ENCODE measurements at places on chromosomes 7 and 10.

GRCh38 chr10:27319752-27320431 is 79.3 kb upstream of the ACBD5 start:
- DNase-seq: no peak

DNA sequence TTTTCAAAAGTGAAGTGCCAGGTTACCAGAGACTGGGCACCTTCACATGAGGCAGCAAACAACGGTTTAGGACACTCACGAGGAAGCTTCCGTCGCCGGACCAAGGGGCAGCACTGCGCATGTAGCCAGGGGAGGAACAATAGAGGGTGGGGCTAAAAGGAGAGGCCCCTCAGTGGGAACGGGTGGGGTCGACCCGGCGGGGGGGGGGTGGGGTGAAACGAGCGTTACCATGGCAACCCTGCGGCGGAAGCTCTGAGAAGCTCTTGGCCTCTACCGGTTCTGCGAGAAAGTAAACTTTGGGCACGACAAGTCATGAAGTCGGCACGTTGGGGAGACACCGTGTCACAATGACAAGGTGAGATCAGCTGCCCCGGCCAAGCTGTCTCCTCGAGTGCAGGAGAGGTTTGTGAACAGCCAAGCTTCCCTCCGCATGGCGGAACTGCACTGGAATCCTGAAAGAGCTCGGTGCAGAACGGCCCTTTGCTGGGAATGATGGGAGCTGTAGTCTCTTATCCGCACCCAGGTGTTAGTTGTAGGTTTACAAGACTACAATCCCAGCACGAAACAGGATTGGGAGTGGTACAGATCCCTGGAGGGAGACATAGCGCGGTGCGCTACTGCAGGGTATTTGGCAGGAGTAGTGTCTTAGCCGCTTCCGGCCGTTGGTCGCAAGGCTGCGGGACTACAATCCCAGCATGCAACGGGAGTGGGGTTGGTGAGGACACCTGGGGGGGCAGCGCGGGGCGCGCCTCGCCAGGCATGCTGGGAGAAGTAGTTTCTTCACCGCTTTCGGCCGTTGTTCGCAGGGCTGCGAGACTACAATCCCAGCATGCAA is 72.8 kb upstream of the ZNF722 start:
- peak; percentile 87 for DNase-seq

DNA sequence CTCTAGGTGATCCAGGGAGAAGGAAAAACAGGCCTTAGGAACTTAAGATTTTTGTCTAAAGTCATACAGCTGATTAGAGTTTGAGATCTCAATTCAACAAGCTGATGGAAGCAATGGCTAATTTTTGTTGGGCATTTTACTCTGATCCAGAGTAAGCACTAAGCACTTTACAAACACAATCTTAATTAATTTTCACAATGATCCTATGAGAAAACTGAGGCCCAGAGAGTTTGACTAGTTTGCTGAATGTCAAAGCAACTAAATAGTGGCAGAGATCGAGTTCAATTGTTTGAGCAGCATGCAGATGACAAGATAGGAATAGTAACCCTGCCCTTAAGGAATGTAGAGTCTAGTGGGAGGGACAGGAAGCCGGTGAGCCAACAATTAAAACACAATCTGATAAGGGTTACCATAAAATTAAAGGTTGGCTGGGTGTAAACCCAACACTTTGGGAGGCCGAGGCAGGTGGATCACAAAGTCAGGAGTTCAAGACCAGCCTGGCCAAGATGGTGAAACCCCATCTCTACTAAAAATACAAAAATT is 13.5 kb upstream of the RPEL1 start:
- DNase-seq: no peak

DNA sequence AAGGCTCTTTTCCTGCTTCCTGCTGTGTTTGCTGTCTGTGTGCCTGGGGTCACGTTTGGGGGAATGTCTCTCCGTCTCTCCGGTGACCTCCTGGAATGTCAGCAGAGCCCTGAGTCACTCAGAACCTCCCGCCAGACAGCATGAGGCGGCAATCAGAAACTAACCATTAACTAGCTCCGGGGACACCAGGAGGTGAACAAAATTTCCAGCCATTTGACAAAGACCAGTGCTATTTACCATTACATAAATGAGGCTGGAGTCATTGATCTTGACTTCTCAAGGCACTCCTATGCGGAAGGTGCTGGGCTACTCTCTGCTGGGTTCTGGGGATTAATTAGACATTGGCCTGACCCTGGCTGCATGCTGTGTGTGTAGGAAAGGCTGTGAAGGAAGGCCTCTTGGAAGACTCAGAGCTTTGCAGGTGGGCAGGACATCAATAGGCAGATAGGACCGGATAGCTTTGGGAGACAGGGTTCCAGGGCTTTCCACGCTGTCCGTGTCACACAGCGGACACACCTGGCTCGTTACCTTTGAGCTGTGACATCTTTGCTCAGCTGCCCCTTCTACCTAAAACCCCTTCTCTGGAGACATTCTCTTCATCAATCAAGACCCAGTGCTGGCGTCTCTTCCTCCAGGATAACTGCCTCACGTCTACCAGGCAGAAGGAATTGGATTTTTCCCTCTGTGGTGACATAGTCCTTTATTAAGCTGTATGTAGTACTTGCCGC is 77.0 kb downstream of the PFKFB3 start:
- DNase-seq: no peak

DNA sequence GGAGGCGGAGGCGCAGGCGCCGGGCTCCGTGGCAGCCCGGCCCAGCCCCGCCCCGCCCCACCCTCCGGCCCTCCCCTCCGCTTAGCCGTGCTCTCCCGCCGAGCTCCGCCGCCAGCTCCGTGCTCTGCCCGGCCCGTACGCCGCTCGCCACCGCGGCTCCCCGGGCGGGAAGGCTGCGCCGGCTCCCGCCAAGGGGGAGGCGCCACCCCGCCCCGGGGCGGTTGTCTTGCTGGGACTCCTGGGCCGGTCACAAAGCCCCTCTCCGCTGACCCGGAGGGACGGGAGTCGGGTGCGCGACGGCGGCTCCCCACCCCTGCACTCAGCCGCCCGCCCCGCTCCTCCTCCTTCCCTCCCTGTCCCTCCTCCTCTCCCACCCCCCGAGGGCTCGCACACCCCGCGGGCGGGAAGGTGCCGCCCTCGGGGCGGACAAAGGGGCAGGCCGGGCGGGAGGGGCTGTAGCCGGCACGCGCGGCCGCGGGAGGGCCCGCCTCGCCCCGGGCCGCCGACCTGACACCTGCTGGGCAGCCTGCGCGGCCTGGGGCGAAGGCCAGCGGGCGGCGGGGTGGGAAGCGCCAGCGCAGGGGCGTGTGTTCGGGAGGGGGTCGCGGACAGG is 11.5 kb upstream of the SP8 start:
- DNase-seq: no peak

- no peak for DNase-seq
These were observed 188.4 kb downstream of the DGKI start for GRCh38 chr7:137658190-137658900.

DNA sequence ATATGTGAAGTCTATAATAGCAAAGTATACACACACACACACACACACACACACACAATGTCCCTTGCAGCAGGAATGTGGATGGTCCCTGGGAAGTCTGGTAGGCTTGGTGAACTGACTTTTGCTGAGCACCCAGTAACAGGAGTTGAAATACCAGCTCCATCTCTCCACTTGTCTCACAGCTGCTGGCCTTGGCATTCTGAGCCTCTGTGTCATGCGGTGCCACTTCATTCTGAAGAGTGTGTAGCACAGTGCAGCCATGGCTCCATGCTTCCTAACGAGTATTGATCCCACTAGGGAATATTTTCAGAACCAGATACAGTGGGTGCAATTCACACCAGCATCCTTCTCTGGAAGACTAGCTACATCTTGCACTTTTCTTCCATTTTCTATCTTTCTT is 192.4 kb downstream of the ADARB2 start:
- no peak for DNase-seq

GRCh38 chr7:84535580-84536270 is 341.1 kb upstream of the SEMA3A start:
- no peak for DNase-seq

GRCh38 chr7:5523052-5523711 is 99.5 kb upstream of the TNRC18 start:
- DNase-seq: peak; percentile 41

- no peak for DNase-seq
These were observed at the start of gene FRMD4A for GRCh38 chr10:14330388-14331061. FRMD4A (minus strand) TSS chr10:14330924.

- DNase-seq: no peak
These were observed 31.4 kb downstream of the PALS2 start for GRCh38 chr7:24604630-24605029.

DNA sequence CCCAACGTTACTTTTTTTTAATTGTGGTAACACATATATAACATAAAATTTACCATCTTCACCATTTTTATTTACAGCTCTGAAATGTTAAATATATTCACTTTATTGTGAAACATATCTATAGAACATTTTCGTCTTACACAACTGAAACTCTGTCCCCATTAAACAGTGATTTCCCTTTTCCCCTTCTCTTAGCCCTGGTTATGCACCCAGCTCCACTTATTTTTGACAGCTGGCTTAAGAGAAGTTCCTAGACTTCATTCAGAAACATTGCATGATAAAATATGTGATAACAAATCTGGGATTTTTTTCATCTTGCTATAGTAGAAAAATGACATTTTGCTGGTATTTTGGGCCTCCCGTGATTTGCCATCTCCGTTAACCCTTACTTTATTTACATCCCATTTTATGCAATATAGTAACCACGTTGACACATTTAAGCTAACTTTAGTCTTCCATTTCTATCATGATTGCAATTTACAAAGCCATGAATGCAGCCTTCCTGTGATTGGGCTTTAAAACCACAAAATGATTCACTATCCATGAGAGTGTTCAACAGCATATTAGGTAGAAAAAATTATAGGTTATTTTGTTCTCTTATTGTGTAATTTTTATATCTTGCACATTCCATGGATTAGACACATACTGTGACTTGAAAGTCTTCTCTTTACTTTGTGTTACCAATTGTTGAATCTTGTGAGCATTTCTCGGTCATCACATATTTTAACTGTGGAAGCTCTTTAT is 139.6 kb downstream of the SND1 start:
- no peak for DNase-seq

GRCh38 chr10:117189557-117189956 is 7.7 kb upstream of the KCNK18 start:
- DNase-seq: no peak

- no peak for DNase-seq
These were observed 15.5 kb upstream of the CHN2 start for GRCh38 chr7:29179115-29179514.

- DNase-seq: no peak
These were observed 691.0 kb upstream of the LRRTM3 start for GRCh38 chr10:66234872-66235271.

DNA sequence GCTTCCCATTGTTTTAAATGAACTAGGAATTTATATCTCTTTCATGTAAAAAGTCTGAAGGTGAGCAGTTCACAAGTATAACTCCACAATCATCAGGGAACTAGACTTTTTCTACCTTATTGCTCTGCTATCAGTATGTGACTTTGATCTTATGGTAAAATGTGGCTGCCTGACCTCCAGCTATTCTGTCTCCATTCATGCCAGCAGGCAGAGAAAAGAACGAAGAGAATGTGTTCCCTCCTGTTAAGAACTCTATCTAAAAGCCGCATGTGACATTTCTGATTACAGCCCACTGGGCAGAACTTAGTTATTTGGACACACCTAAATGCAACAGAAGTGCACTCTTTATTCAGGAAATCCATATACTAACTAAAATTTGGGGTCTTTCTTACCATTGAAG is 102.8 kb upstream of the MBL2 start:
- no peak for DNase-seq

DNA sequence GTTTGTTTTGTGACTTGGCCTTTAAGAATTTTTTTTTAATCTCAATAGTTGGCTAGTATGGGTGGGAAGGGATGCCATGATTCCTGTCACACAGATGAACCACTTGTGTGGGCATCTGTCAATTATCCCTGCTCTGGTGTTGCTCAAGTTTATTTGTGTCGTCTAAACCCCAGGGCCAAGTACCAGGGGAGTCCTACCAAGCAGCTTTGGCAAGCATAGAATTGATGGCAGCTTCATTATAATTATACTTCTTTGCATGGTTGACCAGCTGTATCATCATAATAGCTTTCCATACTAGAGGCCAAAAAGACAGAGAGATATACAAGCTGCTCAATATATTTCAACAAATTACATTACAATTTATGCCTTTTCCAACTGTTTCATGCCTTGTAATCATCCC is 30.4 kb downstream of the SUGCT start:
- DNase-seq: no peak

DNA sequence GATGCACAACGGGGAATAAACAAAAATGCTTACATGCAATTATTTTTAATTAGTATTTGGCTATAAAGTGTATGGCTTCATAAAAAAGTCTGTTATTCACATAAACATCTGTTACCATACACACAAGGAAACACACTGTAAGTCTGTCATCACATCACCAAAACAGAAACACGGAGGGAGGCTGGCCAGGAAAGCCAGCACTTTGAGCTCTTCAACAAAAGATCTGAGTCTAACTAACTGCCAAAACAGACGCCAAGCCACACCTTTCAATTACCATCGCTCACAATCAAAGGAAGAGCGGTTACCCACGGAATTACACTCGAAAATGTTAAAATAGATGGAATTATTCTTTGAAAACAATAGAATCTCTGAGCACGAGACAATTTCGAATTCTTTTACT is 49.2 kb upstream of the MGMT start:
- no peak for DNase-seq

GRCh38 chr10:106493751-106494150 is 670.8 kb downstream of the SORCS1 start:
- DNase-seq: no peak

GRCh38 chr7:139679731-139680594 is 97.8 kb downstream of the HIPK2 start:
- no peak for DNase-seq

GRCh38 chr10:89516149-89516832 is 19.1 kb downstream of the SLC16A12 start:
- no peak for DNase-seq

DNA sequence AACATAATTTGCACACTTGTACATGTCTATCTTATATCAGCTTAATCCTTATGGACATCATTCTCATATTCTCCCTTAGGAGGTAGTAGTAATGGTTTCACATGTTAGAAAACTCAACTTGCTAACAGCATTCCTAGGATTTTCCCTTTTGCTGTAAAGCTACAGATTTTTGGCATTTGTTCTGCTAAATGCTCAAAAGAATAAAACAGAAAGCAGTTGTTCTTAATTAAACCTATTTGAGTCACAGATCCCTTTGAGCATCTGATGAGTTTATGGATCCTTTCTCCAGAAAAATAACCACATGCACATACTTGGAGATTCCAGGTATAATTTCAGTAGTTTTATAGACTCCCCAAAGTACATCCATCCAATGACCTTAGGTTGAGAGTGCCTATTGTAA is 122.9 kb upstream of the BET1 start:
- no peak for DNase-seq

Data from T-helper 2 cell (primary cell).